Head of caudate nucleus (tissue), 42 donors: ENCODE measurements at places on chromosomes 5 and 9.

DNA sequence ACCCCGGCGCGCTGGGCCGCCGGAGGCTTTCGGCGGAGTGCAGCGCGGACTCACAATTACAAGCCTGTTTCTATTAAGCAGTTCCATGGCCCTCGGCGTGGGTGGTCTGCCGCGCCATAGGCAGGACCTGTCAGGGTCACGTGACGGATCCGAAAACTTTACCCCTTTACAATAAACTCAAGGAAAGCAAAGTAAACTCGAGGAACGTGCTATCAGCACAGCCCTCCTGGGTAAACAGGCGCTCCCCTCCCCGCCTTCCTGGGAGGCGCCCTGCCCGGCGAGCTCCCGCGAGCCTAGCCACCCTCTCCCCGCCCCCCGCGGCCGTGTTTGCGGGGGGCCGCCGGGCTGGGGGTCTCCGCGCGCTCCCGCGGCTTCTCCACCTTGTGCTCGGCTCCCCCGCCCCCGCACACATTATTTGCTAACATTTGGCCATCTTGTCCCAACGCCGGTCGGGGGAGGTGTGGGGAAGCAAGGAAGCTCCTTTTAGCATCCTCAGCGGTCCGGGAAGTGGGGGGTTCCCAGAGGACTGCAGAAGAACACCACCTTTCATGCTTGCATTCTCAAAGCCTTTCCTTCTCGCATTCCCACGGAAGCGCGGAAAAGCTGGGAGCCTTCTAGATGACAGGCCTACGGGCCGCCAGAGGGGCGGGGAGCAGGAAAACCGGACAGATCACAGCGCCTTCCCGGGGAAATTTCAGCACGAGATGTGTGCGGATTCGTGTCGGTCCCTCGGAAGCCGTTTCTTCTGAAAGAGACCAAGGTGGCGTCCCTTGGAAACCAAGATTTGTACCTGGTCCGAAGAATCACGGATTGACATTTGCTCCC is at the start of gene PTCH1:
Gene PTCH1 (minus strand): TSS at position 238 of the 825 bp plus-strand sequence.
- DNase-seq: peak; percentile 47

DNA sequence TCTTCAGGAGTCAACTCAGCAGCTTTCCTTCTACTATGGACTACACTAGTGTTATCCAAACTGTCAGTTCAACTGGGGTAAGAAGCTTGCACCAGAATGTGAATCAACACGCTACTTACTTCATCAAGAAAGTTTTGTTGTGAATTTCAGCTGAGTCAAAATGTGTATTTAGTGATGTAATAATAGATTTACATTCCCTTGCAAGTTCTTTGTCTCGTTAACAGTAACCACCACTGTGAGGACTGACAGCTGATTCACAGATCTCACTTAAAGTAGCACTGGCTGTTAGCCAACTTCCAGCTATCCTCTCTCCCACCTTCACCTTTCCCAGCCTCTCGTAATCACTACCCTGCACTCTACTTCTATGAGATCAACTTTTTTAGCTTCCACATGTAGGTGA is 445.3 kb downstream of the NTRK2 start:
- no peak for DNase-seq

- no peak for DNase-seq
Measured at GRCh38 chr5:134902071-134902801, 2.7 kb upstream of the PCBD2 start.

DNA sequence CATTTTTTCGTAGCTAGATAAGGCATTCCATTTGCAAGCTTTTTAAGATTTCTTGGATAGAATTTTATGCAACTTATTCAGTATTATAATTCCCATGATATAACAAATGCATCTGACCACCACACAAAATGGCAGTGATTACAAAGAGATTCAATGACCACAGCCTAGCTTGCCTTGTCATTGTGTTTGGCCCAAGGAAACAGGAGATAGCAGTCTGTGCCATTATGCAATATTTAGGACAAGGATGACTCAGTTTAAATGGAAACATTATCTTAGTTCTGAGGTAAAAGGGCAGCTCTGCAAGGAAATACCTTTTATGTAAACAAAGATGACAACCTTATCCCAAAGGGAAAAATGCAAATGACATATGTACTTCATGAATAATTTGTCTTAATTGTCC is 89.8 kb downstream of the NUDT12 start:
- no peak for DNase-seq

- DNase-seq: no peak
Measured at GRCh38 chr9:23790351-23791260, 35.4 kb downstream of the ELAVL2 start.

DNA sequence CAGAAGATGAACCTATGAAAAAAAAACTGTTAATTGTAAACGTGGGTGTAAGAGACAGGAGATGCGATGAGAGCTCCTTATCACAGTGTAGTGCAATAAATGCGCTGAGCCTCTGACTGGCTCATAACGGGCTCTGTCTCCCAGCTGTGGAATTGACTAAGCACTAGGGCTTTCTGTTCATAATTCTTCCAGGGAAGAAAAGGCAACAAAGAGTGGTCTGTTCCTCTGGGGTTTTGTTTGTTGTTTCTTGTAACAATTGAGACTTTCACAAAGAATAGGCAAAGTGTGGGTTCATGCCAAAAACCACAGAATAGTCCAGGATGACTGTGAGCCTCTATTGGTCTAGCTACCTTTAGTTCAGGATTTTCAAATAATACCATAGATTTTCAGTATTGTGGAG is 39.4 kb downstream of the UBE2QL1 start:
- peak; percentile 60 for DNase-seq

DNA sequence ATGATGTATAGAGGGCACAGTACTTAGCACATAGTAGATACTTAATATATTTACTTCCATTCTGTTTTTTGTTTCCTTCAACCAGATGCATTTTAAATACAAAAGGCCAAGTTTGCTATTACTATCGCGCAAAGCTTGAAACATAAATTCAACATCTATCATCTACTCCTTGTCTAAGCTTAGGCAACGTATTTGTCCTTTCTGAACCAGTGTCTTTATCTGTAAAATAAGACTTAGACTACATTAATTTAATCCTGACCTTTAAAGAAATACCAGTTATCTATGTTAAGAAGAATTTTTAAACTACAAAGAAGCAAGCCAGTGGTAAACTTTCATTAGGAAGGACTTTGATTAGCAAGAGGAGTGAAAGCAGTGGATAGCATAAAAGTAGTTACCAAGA is 173.0 kb downstream of the WDR70 start:
- no peak for DNase-seq

DNA sequence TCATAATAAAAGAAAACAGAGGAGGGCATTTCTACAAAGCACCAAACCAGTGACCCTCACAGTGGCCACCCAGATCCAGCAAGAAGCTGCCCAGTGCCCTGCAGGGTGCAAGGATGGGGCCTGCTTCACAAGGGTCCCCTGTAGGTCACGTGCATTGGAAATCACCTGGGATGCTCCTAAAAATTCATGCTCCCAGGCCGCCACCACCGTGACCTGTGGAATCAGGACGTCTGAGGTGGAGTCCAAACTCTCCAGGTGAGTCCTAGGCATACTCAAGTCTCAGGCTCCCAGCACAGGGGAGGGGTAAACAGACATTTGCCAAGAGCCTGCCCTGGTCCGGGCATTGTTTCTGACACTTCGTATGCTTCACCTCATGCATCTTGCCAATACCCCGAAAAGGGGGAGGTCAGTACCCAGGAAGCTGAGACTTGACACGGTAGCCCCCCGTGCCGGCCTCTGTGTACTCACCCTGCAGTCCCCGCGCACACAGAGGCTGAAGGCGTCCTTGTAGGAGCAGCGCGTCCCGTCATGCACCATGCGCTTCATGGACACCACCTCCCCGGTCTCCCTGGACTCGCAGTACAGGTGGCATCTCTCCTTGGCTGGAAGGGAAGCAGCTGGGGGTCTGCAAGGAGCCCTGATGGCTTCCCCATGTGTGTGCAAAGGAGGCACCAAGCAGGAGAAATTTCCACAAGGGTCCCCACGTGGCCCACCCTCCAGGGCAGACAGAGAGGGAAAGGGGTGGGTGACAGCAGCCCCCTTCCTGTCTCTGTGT is 75.5 kb downstream of the ZNF354C start:
- no peak for DNase-seq

DNA sequence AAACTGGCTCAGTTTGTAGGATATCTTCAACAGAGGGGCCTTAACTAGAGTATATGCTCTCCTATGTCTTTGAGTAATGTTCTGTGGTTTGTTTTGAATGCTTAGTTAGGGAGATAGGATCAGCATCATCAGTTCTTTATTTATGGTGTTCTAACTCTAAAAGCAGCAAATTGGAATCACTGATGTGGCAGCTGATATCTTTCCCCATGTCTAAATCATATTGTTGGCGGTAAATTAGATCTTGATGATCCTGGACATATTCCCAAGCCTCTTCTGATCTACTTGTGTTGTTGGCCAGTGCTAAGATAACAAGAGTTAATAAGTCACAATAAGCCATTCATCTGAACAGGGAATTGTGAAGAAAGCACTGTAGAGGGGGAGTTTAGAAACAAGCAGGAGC is 332.4 kb upstream of the DAB2 start:
- DNase-seq: no peak

- DNase-seq: peak; percentile 56
Measured at GRCh38 chr5:17282283-17283120, 65.1 kb downstream of the BASP1 start.

GRCh38 chr9:32524892-32525708 is 896 bp downstream of the RIGI start:
- DNase-seq: no peak

DNA sequence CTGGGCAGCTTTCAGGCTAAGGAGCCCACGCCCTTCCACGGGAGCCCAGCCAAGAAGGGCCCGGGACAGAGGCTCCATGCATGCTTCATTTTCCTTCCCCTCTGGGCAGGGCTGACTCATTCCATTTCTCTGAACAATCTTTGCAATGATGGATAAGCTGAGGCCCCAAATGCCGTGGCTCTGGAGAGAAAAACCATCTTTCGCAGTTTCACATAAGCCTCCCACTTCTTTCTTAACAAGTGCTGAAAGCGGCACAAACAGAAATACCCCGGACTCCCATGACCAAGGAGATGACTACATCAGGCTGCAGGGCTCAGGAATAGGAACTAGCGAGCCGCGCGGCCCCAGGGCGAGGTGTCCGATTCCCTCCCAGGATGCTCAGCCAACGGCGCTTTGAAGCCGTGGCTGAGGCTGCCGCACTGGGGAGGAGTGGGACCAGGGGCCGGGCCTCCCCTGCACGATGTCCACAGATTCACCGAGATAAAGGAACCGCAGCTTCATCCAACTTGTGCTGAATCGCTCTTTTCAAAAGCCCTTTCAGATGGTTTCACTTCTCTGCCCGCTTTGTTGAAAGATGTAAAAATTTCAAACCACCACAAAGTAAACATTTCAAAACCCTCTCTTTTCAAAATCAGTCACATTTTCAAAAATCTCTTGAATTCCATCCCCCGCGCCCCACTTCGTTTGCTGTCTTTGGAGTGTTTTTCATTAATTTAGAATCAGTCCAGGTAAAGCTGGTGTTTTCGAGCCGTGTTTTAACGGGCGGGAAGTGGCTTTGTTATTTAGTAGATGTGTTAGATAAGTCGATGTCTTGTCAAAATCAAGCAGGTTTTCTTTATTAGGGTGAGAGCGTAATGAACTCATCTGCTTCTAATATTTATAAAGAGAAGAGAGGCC is 96.5 kb upstream of the LMX1B start:
- DNase-seq: no peak

GRCh38 chr9:38263532-38263931 is 129.0 kb upstream of the ALDH1B1 start:
- DNase-seq: no peak

- no peak for DNase-seq
Measured at GRCh38 chr5:103541114-103541513, 21.5 kb downstream of the NUDT12 start.

GRCh38 chr9:95953986-95954385 is 78.5 kb downstream of the ERCC6L2 start:
- no peak for DNase-seq

DNA sequence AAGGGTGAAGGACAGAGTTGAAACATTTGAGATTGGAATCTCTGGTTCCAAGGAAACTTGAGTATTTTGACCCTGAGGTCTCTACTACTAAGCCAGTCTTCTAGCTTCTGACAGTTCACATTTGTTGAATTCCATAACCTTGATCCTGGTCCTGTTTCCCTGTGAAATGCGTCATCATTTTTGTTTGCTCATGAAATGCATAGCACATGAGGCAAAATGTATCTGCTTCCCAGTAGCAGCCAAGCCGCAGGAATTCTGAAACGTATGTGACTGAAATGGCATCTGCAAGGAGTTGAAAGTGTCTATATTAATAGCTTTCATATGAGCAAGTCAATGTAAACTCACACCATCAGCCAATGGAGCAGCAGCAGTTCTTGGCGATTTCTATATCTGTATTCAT is 307.9 kb downstream of the CSNK1G3 start:
- DNase-seq: no peak

DNA sequence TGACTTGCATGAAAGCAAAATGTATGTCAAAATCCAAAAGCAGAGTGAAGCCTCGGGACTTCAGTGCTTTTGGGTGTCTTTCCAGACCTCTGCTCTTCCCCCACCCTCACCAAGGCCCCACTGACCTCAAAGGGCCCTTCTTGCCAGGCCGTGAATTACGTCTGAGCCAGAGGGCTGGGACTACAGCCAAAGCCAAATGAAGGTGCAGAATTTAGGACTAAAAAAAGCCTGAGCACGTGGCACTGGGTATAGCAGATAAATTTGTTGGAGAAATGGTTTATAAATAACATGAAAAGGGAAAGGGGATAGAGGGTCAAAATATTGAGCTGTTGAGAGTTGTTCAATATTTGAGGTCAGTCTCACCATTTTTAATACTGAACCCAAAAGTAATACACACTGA is 163.4 kb downstream of the GHR start:
- DNase-seq: peak; percentile 21

- no peak for DNase-seq
Measured at GRCh38 chr5:56075361-56075760, 80.6 kb upstream of the IL6ST start.

DNA sequence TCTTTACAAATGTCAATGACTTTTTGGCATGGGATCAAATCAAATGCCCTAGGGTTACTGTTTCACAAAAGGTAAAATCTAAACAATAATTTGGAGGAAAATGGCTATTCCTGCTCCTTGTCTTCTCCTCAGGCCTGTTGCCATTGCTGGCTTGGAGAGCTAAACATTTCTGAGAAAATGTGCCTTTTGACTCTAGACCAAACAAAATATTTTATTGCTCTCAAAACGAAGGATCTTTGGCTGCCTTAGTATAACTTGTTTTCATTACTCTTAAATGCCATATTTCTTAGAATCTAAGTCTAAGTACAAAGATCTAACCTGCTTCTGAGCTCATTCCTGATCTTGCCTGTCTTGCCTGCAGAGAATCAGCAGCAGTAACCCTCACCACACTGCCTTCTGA is 116.6 kb downstream of the MUSK start:
- no peak for DNase-seq

DNA sequence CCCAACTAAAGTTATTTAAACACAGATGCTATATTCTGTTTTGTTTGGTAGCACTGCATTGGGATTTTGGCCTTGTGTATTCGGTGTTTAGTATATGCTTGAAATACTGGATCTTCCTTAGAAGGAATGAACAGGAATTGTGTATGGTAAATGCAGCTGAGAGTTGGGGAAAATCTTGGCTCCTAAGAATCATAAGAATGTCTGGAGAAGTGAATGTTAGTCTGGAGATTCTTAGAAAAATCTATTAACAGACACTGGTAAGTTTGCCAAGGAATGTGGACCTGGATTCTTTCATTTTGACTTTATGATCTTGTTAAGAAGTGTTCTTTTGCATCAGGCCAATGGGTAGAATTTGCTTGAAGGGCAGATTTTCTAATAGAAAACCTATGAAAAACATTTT is 38.9 kb downstream of the SNX30 start:
- no peak for DNase-seq
